Nephron progenitor cell (in vitro differentiated cells): ENCODE measurements at places on chromosomes 11 and 22.
A peak's percentile ranks its signal among the peaks of the same experiment; 100 is the strongest.

GRCh38 chr11:122853971-122854446 lies 15.7 kb downstream of the CRTAM start:
- peak; percentile 58 for DNase-seq

- no peak for DNase-seq
Observed at GRCh38 chr11:128555606-128556005, 31.8 kb downstream of the ETS1 start.

DNA sequence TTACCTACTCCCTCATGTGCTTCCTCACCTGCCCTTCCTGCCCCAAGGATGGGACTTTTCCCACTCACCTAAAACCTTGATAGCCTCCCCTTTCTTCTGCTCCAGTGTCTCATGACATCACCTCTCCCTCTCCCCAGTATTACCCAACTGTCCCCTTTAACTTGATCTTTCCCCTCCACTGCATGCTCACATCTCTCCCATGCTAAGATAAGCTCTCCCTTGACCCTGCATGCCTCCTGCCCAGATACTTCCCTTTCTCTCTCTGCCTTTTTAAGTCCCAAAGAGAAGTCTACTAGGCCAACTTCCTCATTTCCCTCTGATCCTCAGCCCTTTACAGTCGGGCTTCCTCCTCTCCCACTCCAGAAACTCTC lies 14.8 kb downstream of the CD3E start:
- no peak for DNase-seq

- no peak for DNase-seq
Observed at GRCh38 chr11:61684870-61685616, 4.9 kb downstream of the DAGLA start.

GRCh38 chr22:16854631-16855030 lies 29.4 kb upstream of the XKR3 start:
- DNase-seq: no peak
